ENCODE measurements at places on chromosomes 1 and 21.
A peak's percentile ranks its signal among the peaks of the same experiment; 100 is the strongest.

DNA sequence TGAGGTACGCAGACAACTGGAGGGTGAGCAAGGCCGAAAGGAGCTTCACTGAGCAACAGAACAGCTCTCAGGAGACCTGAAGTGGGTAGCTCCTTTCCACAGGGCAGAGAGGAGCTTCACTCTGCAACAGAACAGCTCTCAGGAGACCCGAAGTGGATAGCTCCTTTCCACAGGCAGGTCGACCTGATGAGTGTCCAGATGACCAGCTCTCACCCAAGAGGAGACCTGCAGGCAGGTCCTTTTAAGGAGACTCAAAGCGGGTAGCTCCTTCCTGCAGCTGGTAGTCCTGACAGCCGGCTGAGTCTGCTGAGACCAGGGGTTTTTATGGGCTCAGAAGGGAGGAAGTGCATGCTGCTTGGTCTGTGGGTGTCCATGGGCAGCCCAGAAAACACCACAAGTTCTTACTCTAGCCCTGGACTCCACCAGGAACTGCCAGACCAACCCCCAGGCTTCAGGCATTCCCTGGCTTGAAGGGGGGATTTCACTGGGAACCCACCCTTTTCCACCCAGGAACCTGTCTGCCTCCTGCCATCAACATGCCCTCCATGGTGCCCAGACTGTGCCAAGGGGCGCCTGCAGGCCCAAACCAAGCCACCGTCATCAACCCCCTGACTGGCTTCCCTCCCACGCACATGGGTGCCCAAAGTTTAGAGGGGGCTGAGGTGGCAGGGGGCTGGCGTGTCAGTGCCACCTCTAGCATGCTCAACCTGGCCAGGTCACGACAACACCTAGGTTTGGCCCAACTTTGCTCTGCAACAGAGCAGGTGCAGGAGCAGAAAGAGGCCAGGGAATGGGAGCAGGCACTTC lies 43.6 kb downstream of the ZBTB8OS start:
- H3K27me3 ChIP-seq: no peaks in the 10 kb centered on the region
- no peak overlapping the region for H3K27ac ChIP-seq
- peaks cover 2% of the 10 kb centered on the region for H3K4me1 ChIP-seq

DNA sequence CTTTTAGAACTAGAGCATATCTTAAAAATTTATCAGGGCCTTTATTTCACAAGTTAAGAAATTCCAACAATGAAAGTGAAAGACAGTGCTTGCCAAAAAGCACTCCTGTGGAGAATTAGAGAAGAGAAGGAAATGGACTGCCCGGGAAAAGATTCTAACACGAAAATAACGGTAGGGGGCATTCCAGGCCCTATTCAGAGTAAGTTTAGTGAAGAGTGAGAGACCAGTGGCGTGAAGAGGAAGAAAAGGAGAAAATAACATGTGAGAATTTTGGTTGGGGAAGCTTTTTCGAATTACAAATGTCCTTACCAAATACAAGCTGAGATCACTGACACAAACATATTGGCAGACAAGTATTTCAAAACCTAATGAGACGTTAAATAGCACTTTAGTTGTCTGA lies 38.4 kb upstream of the RBM34 start:
- H3K36me3 ChIP-seq: peaks cover 17% of the 10 kb centered on the region
- no peak for DNase-seq

- no peak overlapping the region for H3K27ac ChIP-seq
- H3K27me3 ChIP-seq: no peaks in the 10 kb centered on the region
- H3K4me3 ChIP-seq: no peak overlapping the region
Observed at GRCh38 chr1:166960858-166961474, 14.4 kb downstream of the ILDR2 start.

DNA sequence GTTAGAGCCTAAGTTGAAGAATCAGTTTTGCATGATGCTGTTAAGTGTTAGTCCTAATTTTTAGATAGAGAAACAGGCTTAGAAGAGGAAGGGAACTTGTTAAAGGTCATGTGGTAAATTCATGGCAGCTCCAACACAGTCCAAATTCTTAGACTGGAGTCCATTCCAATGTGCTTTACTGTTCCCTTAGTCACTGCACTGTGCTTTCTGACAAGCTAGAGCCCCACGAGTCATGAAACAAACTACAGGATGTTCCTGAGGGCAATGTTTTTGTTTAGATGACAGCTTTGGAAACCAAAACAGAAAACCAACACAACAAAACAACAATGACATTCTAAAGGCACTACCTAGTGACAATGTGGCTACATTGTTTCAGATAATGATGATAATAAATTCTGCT lies 23.1 kb upstream of the RGS4 start:
- no peaks in the 10 kb centered on the region for H3K27me3 ChIP-seq
- H3K36me3 ChIP-seq: no peaks in the 10 kb centered on the region
- H3K4me3 ChIP-seq: no peak overlapping the region
- H3K27ac ChIP-seq: no peak overlapping the region

DNA sequence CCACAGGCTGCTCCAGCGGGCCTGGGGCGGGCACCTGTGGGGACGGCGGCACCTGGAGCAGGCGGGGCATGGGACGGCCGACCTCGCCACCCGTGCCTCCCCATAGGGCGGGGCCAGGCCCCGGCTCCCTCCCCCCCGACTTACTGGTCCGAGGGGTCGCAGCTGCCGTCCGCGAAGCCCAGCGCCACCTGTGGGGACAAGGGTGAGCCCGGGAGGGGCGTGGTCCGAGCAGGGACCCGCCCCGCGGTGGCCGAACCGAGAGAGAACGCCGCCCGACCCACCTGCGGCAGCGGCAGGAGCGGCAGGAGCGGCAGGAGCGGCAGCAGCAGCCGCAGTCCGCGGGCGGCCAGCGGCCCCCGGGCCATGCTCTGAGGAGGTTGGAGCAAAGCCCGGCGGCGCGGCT lies at the start of gene TMEM52:
TSS of gene TMEM52 (minus strand) at position 379 of the 403 bp plus-strand sequence. CDS start at position 365, 14 bp downstream.
- H3K27me3 ChIP-seq: peaks cover 13% of the 10 kb centered on the region
- H3K36me3 ChIP-seq: no peaks in the 10 kb centered on the region
- H3K27ac ChIP-seq: peak within 1 kb of the TSS; percentile 70
- DNase-seq: no peak

DNA sequence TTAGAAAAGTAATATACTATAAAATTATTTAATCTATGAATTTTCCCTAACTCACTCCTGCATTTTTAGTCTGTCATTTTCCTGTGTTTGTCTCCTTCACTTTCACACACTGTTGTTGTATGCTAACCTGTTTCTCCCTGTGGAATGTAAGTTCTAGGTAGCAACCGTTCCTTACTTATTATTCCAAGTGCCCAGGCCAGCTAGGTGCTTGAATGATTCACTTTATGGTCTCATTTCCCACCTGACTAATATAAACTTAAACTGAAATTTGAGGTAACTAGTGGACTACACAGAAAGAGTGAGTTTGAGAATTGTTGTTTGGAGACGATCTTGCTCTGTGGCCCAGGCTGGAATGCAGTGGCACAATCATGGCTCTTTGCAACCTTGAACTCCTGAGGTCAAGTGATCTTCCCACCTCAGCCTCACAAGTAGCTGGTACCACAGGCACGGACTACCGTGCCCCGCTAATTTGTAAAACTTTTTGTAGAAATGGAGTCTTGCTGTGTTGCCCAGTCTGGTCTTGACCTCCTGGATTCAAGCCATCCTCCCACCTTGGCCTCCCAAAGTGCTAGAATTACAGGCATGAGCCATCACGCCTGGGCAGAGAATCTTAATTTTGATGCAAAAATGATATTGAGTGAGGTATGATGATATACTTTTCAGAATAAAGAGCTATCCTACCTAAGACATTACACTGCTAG lies 1.9 kb downstream of the ZYG11B start:
- H3K4me3 ChIP-seq: peak overlapping the region; percentile 81
- DNase-seq: no peak
- H3K27ac ChIP-seq: no peak overlapping the region
- no peaks in the 10 kb centered on the region for H3K36me3 ChIP-seq

- H3K4me1 ChIP-seq: peaks cover 7% of the 10 kb centered on the region
- no peak overlapping the region for H3K27ac ChIP-seq
- no peak overlapping the region for H3K4me3 ChIP-seq
- H3K27me3 ChIP-seq: no peaks in the 10 kb centered on the region
- no peaks in the 10 kb centered on the region for H3K36me3 ChIP-seq
- DNase-seq: no peak
Observed at GRCh38 chr21:41873005-41873404, 6.1 kb downstream of the PRDM15 start.

DNA sequence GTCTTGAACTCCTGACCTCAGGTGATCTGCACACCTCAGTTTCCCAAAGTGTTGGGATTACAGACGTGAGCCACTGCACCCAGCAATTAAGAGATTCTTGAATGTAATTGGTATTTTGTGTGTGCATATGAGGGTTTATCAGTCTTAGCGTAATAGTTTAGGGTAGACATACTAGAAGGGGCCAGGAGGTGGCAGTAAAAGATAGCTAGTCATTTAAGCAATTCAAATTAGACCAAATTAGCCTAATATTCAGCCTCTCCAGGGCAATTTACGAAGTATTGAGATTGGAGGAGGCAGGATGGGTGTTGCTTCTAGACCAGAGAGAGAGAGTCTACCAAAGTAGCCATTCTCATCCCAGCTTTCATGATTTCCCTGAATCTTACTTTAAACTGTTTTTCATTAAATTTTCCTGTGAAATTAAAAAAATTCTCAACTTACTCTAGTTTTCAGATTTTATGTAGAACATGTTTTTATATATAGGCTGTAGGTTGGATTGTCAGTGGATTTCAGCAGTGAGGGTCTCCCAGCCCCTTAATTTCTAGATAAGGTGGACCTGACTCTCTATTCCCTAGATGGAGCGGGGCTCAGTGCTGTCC lies 119.7 kb downstream of the HHAT start:
- no peaks in the 10 kb centered on the region for H3K36me3 ChIP-seq
- peak; percentile 39 for DNase-seq
- no peaks in the 10 kb centered on the region for H3K4me1 ChIP-seq
- H3K27me3 ChIP-seq: no peaks in the 10 kb centered on the region
- H3K27ac ChIP-seq: no peak overlapping the region

- DNase-seq: no peak
- H3K4me1 ChIP-seq: no peaks in the 10 kb centered on the region
- H3K27me3 ChIP-seq: no peaks in the 10 kb centered on the region
- no peak overlapping the region for H3K4me3 ChIP-seq
Observed at GRCh38 chr1:21853131-21853427, 41.0 kb downstream of the LDLRAD2 start.

DNA sequence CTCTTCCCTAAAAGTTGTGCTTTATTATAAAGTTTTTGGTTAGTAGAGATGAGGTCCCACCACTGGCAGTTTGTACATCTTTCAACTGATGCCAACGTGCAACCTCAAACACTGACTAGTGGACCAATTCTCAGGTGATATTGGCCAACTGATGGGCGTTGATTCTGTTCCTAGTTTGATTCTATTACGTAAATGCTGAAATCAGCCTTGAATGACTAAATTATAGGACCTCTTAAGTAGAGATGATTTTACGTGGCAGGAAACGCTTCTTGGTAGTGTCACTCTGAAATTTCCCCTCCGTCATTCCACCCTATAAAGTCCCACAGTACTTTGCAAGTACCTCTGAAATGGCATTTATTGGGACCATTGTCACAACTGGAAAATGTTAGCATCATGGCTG lies 8.8 kb upstream of the FNDC7 start:
- H3K27ac ChIP-seq: no peak overlapping the region
- H3K4me1 ChIP-seq: peaks cover 23% of the 10 kb centered on the region
- no peak for DNase-seq
- no peaks in the 10 kb centered on the region for H3K27me3 ChIP-seq
- H3K4me3 ChIP-seq: no peak overlapping the region
- H3K36me3 ChIP-seq: peaks cover 5% of the 10 kb centered on the region

DNA sequence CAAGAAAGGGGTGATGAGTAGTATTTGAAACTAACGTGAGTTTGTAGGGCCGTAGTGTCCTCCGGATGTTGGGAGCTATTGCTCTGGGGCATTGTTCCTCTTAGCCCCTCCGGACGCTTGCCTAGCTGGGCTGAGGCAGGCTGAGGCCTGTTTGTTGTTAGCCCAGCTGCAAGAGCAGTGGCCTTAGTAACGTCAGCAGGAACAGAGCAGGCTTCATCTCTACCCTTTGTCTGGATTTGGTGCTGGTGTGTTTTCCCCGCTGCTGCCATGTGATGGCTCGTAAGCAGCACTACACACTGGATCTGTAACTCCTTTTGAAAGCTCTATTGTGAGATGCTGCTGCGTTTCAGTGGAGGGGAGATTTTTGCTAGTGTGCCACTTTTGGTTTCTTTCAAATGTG lies 57.6 kb downstream of the DNM3 start:
- H3K27me3 ChIP-seq: no peaks in the 10 kb centered on the region
- H3K36me3 ChIP-seq: no peaks in the 10 kb centered on the region
- H3K4me3 ChIP-seq: no peak overlapping the region
- peak overlapping the region; percentile 60 for H3K27ac ChIP-seq
- H3K4me1 ChIP-seq: no peaks in the 10 kb centered on the region
- no peak for DNase-seq

- no peaks in the 10 kb centered on the region for H3K27me3 ChIP-seq
- no peak for DNase-seq
- H3K4me1 ChIP-seq: peaks cover 4% of the 10 kb centered on the region
- no peak overlapping the region for H3K4me3 ChIP-seq
- H3K27ac ChIP-seq: no peak overlapping the region
Observed at GRCh38 chr21:43613755-43614638, 45.3 kb downstream of the HSF2BP start.

Measured in tibial nerve (tissue), 4 donors.